ENCODE measurements at places on chromosomes 6 and 20. TPM values are rescaled to one million over a fixed set of nuclear protein-coding genes. Genes with fewer than 3 reads are reported as not detected.

The SDCBP2 gene
- total RNA-seq: 3.4 TPM

The EYS gene
- 0.60 TPM for total RNA-seq

The PRSS35 gene
- total RNA-seq: 42.2 TPM

The C20orf144 gene
- total RNA-seq: 0.09 TPM

The ZHX3 gene
- 13.9 TPM for total RNA-seq

The CAGE1 gene
- 0.09 TPM for total RNA-seq

The DPM1 gene
- 34.5 TPM for total RNA-seq

GRCh38 chr20:49938173-49939163 is 2.3 kb downstream of the RNF114 start:
- peak overlapping the region; percentile 77 for H3K27ac ChIP-seq
- peaks cover 10% of the 10 kb centered on the region for H3K36me3 ChIP-seq
- peak; percentile 62 for DNase-seq
- H3K4me1 ChIP-seq: peaks cover 25% of the 10 kb centered on the region
- H3K4me3 ChIP-seq: peak overlapping the region; percentile 89
- no peaks in the 10 kb centered on the region for H3K27me3 ChIP-seq

DNA sequence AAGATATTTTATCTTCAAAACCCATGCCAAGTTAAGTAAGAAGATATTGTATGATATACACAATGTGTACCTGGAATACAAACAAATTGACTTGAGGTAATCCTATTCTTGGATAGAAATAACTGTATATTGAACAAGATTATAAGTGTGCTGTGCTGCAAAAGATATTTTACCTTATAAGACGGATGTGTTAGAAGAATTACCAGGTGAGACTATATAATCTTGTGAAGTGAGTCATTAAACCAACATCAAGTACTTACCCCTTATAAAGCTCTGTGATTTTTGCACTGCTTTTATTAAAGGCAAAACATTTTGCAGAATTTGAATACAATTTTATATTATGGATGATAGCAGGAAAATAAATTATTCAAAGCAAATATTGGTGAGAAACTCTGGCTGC is 570.0 kb downstream of the MMUT start:
- H3K4me1 ChIP-seq: no peaks in the 10 kb centered on the region
- H3K27ac ChIP-seq: no peak overlapping the region
- H3K27me3 ChIP-seq: peaks cover 7% of the 10 kb centered on the region
- H3K36me3 ChIP-seq: no peaks in the 10 kb centered on the region
- no peak overlapping the region for H3K4me3 ChIP-seq

DNA sequence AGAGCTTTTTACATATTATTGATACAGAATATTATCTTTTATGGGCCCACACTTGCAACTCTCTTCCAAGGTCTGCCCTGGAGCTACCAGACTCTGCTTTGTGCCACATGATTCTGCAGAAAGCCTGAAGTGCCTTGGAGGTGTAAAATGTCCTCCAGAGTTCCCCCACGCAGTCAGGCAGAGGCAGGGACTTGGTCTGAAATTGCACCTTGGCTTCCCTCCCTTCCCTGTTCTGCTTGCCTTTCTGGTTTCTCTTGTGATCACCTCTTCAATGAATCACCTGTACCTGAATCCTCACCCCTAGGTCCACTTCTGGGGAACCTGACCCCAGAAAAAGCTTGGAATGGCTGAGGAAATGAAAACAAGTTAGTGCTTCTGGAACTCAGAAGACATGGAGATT is 43.0 kb upstream of the TGM2 start:
- no peak for DNase-seq
- H3K27ac ChIP-seq: no peak overlapping the region
- H3K36me3 ChIP-seq: no peaks in the 10 kb centered on the region
- H3K27me3 ChIP-seq: no peaks in the 10 kb centered on the region

- H3K36me3 ChIP-seq: no peaks in the 10 kb centered on the region
- DNase-seq: no peak
- no peaks in the 10 kb centered on the region for H3K27me3 ChIP-seq
- H3K4me3 ChIP-seq: no peak overlapping the region
- no peak overlapping the region for H3K27ac ChIP-seq
Measured at GRCh38 chr6:55918639-55919038, 43.2 kb upstream of the BMP5 start.

GRCh38 chr20:24100370-24101011 is 111.9 kb upstream of the GGTLC1 start:
- H3K4me1 ChIP-seq: peaks cover 58% of the 10 kb centered on the region
- no peaks in the 10 kb centered on the region for H3K27me3 ChIP-seq
- H3K4me3 ChIP-seq: no peak overlapping the region
- no peak for DNase-seq

GRCh38 chr6:113377362-113377942 is 479.7 kb upstream of the MARCKS start:
- H3K36me3 ChIP-seq: no peaks in the 10 kb centered on the region
- H3K27ac ChIP-seq: peak overlapping the region; percentile 69
- H3K27me3 ChIP-seq: no peaks in the 10 kb centered on the region
- H3K4me3 ChIP-seq: no peak overlapping the region

DNA sequence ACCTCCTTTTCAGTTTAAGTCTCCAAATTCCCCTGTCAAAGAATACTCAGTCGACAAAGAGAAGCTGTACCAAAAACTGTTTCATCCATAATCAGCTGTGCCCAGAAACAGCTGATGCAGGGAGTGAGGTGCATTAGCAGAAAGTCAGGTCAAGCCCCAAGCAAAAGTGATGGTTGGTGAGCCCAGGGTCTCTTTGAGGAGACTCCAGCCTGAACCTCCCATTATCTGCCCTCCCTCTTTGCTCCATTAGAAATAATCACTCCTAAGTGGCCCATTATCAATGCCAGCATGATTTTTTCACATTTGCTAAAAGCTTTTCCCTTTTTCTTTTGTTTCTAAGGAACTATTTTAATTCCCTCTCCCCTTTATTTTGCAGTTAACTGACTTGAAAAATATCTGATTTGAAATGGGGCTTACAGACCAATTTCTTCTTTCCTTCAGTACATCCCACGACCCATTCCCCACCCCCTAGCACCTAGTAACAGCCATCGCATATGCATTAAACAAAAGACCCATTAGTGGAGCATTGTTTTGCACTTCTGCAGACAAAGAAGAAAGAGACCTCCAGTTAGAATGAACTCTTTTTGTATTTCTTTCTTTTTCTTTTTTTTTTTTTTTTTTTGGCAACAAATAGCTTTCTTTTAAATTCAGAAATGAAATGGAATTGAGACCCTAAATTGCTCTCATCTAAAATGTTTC is 257.0 kb downstream of the GRIK2 start:
- peaks cover 3% of the 10 kb centered on the region for H3K27me3 ChIP-seq
- H3K27ac ChIP-seq: no peak overlapping the region
- H3K4me1 ChIP-seq: no peaks in the 10 kb centered on the region
- DNase-seq: no peak

- no peak overlapping the region for H3K27ac ChIP-seq
- H3K4me1 ChIP-seq: no peaks in the 10 kb centered on the region
- H3K27me3 ChIP-seq: no peaks in the 10 kb centered on the region
- peaks cover 6% of the 10 kb centered on the region for H3K36me3 ChIP-seq
- no peak overlapping the region for H3K4me3 ChIP-seq
Measured at GRCh38 chr6:16257999-16258708, 19.8 kb downstream of the GMPR start.

DNA sequence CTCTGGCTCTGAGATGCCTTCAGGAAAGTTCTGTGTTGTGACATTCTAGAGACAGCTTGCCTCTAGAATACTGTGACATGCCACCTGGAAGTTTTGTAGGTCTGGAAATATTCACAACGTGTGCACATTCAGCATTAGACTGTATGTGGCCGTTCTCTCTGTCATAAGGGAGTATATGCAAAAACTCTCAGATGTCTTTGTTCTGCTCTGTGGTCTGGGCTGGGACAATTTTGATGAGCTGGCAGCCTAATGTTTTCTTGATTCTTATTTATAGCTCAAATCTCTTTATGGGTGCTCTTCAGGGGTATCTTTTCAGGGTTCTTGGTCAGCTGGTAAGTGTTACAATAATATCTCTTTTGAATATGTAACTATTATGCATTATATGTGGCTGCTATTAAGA is 355.1 kb downstream of the PAX1 start:
- no peaks in the 10 kb centered on the region for H3K36me3 ChIP-seq
- no peak overlapping the region for H3K27ac ChIP-seq
- no peak for DNase-seq

DNA sequence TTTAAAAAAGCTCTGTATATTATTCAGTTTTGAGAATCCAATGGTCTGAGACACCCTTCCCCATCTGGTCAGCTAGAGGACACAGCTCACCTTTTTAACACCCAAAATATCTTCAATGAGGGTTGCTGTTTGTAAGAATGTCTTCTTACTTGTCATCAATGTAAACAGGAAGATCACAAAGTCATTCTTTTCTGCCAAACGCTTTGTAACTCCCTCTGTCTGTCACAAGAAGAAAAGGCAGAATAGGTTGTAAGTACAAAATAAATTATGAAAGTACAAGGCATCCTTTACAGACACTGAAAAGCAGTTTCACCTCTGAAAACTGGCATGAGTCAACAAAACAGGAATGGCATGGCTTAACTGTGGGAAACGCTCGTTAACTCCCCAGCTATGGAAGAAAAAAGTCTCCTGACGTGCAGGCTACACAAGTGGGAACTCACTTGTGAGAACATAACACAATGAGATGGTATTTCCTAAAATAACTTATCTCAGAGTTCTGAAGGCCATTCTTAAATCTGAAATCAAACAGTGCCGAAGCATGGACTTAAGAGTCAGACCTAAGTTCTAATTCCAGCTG is 42.7 kb downstream of the TRPC4AP start:
- no peak for DNase-seq
- no peak overlapping the region for H3K27ac ChIP-seq
- H3K36me3 ChIP-seq: peaks cover 49% of the 10 kb centered on the region
- no peak overlapping the region for H3K4me3 ChIP-seq

GRCh38 chr6:87282743-87283142 is 39.6 kb upstream of the SMIM8 start:
- no peaks in the 10 kb centered on the region for H3K27me3 ChIP-seq
- peaks cover 19% of the 10 kb centered on the region for H3K4me1 ChIP-seq
- no peaks in the 10 kb centered on the region for H3K36me3 ChIP-seq
- H3K27ac ChIP-seq: no peak overlapping the region

DNA sequence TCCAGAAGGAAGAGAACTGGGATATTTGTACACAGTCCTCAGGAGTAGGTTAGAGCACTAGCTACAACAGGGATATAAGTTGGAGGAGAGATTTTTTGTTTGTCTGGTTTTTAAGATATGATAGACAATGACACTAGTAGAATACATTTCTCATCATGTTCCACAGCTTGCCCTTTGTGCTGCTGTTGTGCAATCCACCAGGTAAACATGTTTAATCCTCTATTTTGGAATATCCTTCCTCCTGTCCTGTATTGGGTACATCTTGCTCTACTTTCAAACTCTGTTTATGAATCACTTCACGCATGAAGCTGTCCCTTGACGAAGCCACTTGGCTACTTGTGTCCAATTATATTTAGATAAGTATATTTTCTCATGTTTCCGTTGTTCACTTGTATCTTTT is 153.6 kb upstream of the TENT5A start:
- H3K4me1 ChIP-seq: peaks cover 7% of the 10 kb centered on the region
- no peak for DNase-seq
- H3K36me3 ChIP-seq: peaks cover 2% of the 10 kb centered on the region
- H3K4me3 ChIP-seq: no peak overlapping the region
- no peaks in the 10 kb centered on the region for H3K27me3 ChIP-seq

- no peak for DNase-seq
- H3K27me3 ChIP-seq: no peaks in the 10 kb centered on the region
- no peak overlapping the region for H3K27ac ChIP-seq
- no peaks in the 10 kb centered on the region for H3K36me3 ChIP-seq
- H3K4me3 ChIP-seq: no peak overlapping the region
- H3K4me1 ChIP-seq: peaks cover 2% of the 10 kb centered on the region
Measured at GRCh38 chr6:110398778-110399177, 16.6 kb downstream of the DDO start.

- no peak overlapping the region for H3K27ac ChIP-seq
- H3K4me3 ChIP-seq: no peak overlapping the region
- no peak for DNase-seq
- no peaks in the 10 kb centered on the region for H3K27me3 ChIP-seq
- peaks cover 20% of the 10 kb centered on the region for H3K36me3 ChIP-seq
Measured at GRCh38 chr20:34377072-34377847, 14.2 kb downstream of the ITCH start.

DNA sequence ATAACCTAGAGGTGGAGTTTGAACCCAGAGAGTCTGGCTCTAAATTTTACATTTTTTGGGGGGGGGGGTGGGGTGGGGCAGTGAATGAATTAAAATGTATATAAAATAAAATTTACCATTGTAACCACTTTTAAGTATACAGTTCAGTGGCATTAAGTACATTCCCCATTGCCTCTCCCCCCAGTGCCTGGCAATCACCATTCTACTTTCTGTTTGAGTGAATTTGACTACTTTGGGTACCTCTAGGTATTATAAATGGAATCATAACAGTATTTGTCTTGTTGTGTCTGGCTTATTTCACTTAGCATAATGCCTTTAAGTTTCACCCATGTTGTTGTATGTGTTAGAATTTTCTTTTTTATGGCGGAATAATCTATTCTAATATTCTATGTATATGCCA is 2.7 kb downstream of the FAM110A start:
- H3K27me3 ChIP-seq: peaks cover 3% of the 10 kb centered on the region
- no peak for DNase-seq
- H3K4me3 ChIP-seq: no peak overlapping the region
- peaks cover 17% of the 10 kb centered on the region for H3K4me1 ChIP-seq
- no peak overlapping the region for H3K27ac ChIP-seq

DNA sequence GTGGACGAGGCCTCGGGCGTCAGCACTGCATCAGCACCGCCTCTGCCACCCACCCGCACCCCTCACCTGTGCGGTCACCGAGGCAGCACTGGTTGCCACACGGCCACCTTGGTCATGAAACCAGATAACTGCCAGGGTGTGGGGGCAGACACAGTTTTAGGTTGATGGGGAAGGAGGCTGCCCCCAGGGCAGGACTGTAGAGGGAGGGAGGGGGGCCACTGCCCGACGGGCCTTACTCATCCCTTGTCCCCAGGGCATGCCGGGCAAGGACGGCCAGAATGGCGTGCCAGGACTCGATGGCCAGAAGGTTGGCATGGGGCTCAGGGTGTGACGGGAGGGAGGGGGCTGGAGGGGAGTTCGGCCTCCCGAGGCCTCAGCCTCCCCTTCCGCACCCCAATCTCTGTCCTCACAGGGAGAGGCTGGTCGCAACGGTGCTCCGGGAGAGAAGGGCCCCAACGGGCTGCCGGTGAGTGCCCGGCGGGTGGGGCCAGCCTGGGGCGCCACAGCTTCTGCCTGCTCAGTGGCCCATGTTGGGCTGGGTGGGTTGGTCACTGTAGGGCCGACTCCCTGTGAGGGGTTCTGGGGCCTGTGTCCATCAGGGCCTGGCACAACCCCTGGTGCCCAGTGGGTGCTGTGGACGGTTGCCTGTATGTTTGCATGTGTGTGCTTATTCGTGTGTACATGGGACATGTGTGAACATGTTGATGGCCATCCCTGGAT is 11.8 kb downstream of the COL9A3 start:
- H3K27ac ChIP-seq: no peak overlapping the region
- peaks cover 7% of the 10 kb centered on the region for H3K36me3 ChIP-seq
- H3K27me3 ChIP-seq: no peaks in the 10 kb centered on the region
- H3K4me1 ChIP-seq: peaks cover 10% of the 10 kb centered on the region
- DNase-seq: no peak

GRCh38 chr20:63714858-63715257 is 7.0 kb downstream of the ZGPAT start:
- peaks cover 69% of the 10 kb centered on the region for H3K36me3 ChIP-seq
- peaks cover 2% of the 10 kb centered on the region for H3K4me1 ChIP-seq
- no peak overlapping the region for H3K4me3 ChIP-seq
- H3K27ac ChIP-seq: no peak overlapping the region
- DNase-seq: no peak
- no peaks in the 10 kb centered on the region for H3K27me3 ChIP-seq

- H3K4me3 ChIP-seq: no peak overlapping the region
- H3K4me1 ChIP-seq: peaks cover 16% of the 10 kb centered on the region
- no peak overlapping the region for H3K27ac ChIP-seq
Measured at GRCh38 chr6:38570750-38571149, 69.0 kb downstream of the BTBD9 start.

GRCh38 chr20:58174708-58175280 is 53.7 kb downstream of the ANKRD60 start:
- DNase-seq: no peak
- peak overlapping the region; percentile 95 for H3K27ac ChIP-seq
- H3K4me1 ChIP-seq: peaks cover 34% of the 10 kb centered on the region
- H3K4me3 ChIP-seq: peak overlapping the region; percentile 42

Measured in mesothelial cell of epicardium (in vitro differentiated cells).